ENCODE measurements at places on chromosomes 3 and 15. TPM values are rescaled to one million over a fixed set of nuclear protein-coding genes. Genes with fewer than 3 reads are reported as not detected.

Gene NR2E3
- not detected for total RNA-seq

Gene MESP1
- 1.2 TPM for total RNA-seq

Gene KLHL40
- not detected for total RNA-seq

Gene GRM7
- total RNA-seq: 0.98 TPM

Gene SMCO1
- total RNA-seq: not detected
